ENCODE measurements at places on chromosomes 3 and 15. TPM values are rescaled to one million over a fixed set of nuclear protein-coding genes. Genes with fewer than 3 reads are reported as not detected.

Gene CCR3
- total RNA-seq, result not detected

Gene GRIP2
- 1.3 TPM for total RNA-seq

Gene PLSCR2
- total RNA-seq, result not detected

Gene ALS2CL
- total RNA-seq, result 7.0 TPM

Gene CYP1A2
- not detected for total RNA-seq

Gene SCN11A
- 0.01 TPM for total RNA-seq

Gene SPINK8
- not detected for total RNA-seq

Gene SNX22
- total RNA-seq, result 1.2 TPM

Gene CYP11A1
- total RNA-seq, result not detected

Gene ROBO1
- 8.3 TPM for total RNA-seq
